HS-27A (cell line): ENCODE measurements at places on chromosomes 12 and 14.
A peak's percentile ranks its signal among the peaks of the same experiment; 100 is the strongest.

- no peak for DNase-seq
Measured at GRCh38 chr12:26704684-26705460, 128.1 kb downstream of the ITPR2 start.

DNA sequence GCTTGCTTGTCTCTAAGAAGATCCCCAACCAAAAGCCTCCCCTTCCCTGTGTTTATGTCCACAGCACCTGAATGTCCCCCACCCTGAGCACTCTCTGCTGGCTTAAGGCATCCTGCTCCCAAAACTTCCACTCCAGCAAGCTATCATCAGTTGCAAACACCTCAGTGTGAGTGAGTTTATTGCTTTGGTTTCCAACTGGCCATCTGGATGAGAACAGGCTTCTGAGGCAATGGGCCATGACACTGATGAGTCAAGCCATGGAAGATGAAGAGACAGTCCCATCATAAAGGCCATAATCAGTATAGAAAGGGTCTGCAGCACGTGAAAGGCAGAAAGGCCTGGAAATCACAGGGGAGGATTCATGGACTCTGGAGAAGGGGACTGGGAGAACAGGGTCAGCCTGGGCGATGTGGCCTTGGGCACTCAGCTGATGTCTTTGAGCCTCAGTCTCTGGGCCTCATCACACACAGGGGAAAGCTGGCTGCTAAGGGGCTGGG, 12.8 kb downstream of the CMKLR1 start:
- no peak for DNase-seq

DNA sequence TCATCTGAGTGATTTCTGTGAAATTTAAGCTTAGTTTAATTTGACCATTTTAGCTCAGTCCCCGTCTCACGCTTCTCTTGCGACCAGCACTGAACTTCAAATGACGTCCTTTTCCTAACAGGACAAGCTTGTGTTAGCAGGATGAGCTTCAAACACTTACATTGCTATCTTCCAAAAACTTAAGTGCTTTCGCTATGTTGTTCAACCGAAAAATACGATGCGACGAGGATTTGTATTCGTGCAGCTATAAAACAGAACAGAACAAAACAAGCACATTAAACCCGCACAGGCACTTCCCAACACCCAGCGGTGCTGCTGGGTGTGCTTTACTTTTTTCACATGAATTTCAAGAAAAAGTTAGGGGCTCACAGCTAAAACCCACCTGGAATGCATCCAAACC, 64.2 kb upstream of the DICER1 start:
- no peak for DNase-seq

- no peak for DNase-seq
Measured at GRCh38 chr14:39268393-39268792, 34.7 kb downstream of the MIA2 start.

DNA sequence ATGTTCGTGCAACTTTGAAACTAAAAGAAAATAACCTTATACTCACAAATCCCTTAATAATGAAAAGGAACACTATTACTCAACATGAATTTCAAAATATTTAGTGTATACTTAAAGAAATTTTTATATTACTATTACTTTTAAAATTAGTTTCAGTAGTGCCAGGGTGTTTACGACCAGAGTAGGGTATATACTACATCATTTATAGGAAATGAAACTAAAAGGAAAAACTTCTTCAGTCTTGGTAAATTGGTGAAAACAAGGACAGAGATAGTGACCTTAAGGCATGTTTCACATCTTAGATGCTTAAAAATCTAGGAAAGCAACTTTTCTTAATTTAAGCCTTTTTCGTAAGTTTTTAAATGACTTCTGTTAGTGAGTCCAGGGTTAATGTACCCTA, 4.5 kb downstream of the USP15 start:
- DNase-seq: no peak

- DNase-seq: no peak
Measured at GRCh38 chr12:116615141-116615861, 56.1 kb downstream of the MAP1LC3B2 start.

GRCh38 chr12:104279164-104279563, 24.4 kb upstream of the EID3 start:
- no peak for DNase-seq

DNA sequence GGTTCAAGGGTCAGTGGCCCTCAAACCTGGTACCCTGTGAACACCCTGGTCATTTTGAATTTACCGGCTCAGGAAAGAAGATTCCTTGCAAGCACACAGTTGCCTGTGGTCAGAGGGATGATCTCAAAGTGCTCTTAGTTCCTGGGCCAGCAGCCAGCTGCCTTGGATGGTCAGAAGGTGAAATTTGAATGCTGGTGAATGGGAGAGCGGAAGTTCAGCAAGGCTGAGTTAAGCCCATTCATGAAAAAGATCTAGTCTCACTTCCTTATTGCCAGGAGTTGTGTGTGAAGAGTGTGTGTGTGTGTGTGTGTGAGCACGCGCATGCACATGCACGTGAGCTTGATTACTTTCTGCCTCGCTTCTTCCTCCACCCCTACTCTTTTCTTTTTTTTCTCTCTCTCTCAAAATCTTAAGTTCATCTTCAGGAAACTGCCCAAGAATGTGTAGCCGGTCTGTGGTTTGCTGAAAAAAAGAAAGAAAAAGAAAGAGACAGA, 155.5 kb upstream of the CCND2 start:
- no peak for DNase-seq

DNA sequence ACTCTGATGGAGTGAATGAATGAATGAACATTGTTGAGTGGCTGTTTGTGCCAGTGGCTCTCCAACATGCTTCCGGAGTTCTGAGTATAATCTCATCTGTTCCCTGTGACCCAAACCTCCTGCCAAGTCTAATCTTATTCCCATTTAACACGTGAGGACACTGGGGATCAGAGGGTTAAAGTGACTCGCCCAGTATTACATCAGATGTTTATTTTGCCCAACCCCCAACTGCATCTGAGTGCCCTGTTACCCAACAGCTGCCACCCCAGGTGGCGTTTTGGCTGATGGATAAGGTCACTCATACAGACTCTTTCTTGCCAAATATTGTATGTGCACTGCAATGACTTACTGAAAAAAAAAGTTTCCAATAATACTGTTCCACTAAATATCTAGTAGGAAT, 210.9 kb downstream of the EXOC5 start:
- DNase-seq: no peak

GRCh38 chr12:63206494-63206893, 55.5 kb upstream of the AVPR1A start:
- no peak for DNase-seq

GRCh38 chr12:8722286-8722800, 24.6 kb downstream of the RIMKLB start:
- DNase-seq: no peak

- DNase-seq: no peak
Measured at GRCh38 chr14:31968107-31968810, 108.8 kb upstream of the ARHGAP5 start.

GRCh38 chr14:69259527-69260189, at the start of gene GALNT16:
Gene GALNT16, plus strand, starts transcription at chr14:69260158. Its CDS starts 133 bp downstream, at chr14:69260291.
- no peak for DNase-seq

DNA sequence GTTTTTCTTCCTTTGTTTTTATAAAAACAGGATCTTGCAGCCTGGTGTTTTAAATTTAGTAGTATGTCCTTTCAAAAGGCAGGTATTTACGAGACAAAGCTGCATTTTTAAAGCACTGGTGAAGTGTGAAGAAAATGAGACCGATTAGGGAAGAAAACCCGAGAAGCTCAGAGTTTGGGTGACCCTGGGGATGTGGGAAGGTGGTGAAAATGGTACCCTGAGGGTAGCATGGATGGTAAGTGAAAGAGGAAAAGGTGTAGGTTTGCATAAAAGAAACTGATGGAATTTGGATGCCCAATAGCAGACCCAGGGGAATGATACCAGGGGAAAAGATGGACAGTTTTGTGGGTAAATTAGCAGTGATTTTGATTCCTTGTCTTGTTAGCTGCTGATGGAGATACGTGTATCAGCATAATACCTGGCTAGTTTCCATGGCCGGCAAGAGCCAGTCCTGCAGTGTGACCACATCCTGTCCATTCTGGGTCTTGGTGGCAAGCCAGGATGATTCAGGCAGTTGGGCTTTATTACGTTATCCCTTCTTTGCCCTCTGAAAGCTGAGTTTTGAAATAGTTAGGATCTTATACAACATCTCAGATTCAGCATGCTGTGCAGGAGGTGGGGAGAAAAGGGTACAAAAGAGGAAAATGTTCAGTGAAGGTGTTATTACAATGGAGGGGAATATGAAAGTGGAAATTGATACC, 8.9 kb downstream of the BICD1 start:
- DNase-seq: peak; percentile 100

- no peak for DNase-seq
Measured at GRCh38 chr12:55847033-55847432, 4.3 kb upstream of the MMP19 start.
